ENCODE measurements at places on chromosomes 2 and 18.

- no peak for DNase-seq
Measured at GRCh38 chr2:24509840-24510239, 18.8 kb downstream of the NCOA1 start.

DNA sequence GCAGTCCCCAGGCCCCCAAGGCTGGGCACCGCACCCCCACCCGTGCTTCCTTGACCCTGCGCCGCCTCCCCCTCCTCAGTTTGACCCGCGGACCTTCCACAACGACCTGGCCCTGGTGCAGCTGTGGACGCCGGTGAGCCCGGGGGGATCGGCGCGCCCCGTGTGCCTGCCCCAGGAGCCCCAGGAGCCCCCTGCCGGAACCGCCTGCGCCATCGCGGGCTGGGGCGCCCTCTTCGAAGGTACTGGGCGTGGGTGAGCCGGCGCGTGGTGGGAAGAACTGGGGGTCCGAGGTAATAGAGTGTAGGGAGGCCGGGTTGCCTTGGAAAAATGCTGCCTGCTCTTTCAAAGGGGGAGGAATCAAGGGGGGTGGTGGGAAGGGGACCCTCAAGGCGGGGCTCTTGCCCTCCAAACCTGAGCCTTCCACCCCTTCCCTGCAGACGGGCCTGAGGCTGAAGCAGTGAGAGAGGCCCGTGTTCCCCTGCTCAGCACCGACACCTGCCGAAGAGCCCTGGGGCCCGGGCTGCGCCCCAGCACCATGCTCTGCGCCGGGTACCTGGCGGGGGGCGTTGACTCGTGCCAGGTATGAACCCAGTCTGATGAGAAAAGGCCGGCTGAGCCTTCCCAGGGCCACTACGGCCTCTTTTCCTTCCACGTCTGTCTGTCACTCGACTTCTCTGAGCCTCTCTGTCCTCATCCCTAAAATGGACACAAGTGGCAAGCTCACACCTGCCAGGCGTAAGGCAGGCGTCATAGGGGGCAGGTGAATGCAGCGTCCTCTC lies 2.6 kb downstream of the PRSS56 start:
- DNase-seq, result no peak

DNA sequence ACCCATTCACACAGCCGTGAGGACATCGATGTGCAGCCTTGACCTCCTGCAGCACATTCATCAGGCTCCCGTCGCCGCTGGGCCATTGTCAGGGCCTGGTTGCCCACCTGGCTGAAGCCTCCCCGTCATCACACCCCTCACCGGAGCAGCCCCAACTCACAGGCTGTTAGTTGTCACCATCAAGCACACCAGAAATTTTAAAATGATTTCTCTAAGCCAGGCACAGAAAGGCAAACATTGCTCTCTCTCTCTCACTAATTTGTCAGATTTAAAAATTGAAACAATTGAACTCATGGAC lies 167.1 kb downstream of the RTP5 start:
- no peak for DNase-seq

GRCh38 chr2:176187899-176188773 lies at the start of gene HOXD1:
TSS of gene HOXD1 (plus strand) at chr2:176188668. CDS start at chr2:176188802, 134 bp downstream.
- no peak for DNase-seq

GRCh38 chr2:196182439-196183171 lies 11.2 kb upstream of the STK17B start:
- DNase-seq, result no peak

GRCh38 chr2:33321236-33321771 lies 155.1 kb upstream of the RASGRP3 start:
- no peak for DNase-seq

DNA sequence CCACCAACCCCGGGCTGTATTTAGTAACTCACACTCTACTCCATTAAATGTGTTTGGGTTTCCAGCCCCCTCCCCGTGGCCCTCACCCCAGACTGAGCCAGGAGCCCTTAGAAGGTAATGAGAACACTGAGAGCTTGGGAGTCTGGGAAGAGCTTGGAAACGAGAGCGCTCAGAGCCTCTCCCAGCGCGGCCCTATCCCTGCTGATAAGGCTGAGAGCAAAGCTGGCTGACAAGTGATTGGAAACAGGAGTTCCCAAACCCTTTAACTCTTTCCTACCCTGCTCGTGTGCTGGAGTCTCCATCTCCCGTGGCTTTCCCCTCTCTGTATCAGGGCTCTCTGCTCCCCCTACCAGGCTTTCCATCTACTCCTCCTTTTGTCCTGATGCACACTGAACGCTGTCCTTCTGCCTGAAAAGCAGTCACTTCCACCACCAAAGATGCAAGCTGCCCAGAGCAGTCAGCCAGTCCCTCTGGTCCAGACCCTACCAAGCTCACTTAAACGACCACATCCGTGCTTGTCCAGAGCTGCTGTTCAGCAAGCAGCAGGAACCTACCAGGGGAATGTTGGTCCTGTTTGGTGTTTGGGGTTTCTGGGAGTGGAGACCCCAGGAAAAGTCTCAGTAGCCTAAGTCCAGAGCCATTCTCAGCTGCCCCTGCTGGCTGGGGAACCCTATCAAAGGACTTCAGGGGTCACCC lies 100.0 kb upstream of the PKDCC start:
- DNase-seq, result no peak

- peak; percentile 35 for DNase-seq
Measured at GRCh38 chr2:69565431-69565839, 78.1 kb downstream of the AAK1 start.

GRCh38 chr2:241146286-241146685 lies 3.0 kb downstream of the PASK start:
- no peak for DNase-seq

- peak; percentile 86 for DNase-seq
Measured at GRCh38 chr2:191114403-191114886, 36.3 kb downstream of the STAT4 start.

DNA sequence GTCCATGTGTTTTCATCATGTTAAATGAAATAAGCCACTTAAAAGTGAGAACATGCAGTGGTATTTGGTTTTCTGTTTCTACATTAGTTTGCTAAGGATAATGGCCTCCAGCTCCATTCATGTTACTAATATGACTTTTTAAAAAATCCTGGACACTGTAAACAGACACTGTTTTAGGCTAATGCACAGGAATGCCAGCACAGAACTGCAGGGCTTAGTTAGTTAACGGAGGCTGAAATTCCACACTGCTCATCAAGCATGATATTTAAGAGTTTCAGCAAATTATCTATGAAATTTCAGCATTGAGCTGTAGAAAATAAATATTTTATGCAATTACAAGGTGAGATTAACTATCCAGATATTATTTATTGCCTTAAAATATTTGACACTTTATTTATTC lies 42.5 kb upstream of the PAX3 start:
- no peak for DNase-seq

- peak; percentile 16 for DNase-seq
Measured at GRCh38 chr2:68282811-68283418, 30.6 kb upstream of the PPP3R1 start.

GRCh38 chr2:157395811-157396210 lies 48.1 kb downstream of the CYTIP start:
- DNase-seq, result no peak

GRCh38 chr2:27291865-27292264 lies 9.6 kb downstream of the TRIM54 start:
- no peak for DNase-seq

DNA sequence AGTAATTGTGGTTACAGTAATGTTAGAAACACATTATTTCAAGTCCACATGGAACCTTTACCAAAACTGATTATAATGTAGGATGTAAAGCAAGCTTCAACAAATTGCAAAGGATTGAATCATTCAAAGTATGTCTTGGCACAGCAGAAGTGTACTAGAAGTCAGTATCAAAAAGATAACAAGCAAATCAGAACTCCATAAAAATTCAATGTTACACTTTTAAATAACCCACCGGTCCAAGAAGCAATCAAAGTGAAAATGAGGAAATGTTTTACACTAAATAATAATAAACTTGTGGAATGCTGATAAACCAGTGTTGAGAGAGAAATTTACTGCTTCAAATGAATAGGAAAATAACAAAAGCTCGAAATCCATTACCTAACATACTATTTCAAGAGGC lies 47.7 kb downstream of the TTC21B start:
- no peak for DNase-seq

DNA sequence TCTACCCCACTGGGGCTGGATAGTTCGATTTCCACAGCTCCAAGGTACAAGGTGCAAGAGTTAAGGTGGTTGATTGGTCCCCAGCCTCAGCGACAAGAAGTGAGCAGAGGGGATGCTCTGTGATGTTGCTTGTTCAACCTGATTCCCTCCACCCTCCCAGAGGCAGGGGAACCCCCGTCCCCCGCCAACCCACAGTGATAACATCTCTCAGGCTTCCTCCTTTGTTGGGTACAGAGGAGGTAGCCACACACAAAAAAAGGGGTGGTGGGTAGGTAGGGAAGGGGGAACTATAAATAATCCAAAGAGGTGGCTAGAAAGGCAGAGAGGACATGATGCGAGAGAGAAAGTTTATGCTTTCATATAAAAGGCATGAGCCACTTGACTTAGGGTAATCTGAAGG lies 192.9 kb upstream of the POU3F3 start:
- no peak for DNase-seq

GRCh38 chr2:152555048-152555447 lies 162.2 kb downstream of the PRPF40A start:
- no peak for DNase-seq

DNA sequence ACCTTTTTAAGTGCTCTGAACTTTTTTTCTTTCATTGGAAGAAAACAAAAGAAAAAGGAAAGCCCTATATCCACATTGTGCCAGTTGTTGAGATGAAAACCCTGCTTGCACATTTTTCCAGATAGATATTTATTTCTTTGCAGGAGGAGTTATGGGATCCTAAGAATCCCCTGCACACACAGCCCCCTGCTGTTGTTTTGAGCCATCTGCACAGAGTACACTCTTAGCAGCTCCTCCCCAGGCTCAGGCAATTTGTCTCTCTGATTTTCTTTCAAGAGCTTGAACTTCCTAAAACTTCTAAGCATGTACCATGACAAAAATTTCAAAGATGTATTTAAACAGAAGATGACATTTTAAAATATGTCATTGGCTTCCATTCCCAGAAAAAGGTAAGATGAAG lies 436.9 kb downstream of the METTL4 start:
- no peak for DNase-seq

GRCh38 chr2:71226096-71226964 lies 573 bp downstream of the PAIP2B start:
- no peak for DNase-seq

GRCh38 chr2:105194022-105194675 lies 47.4 kb upstream of the GPR45 start:
- no peak for DNase-seq

- no peak for DNase-seq
Measured at GRCh38 chr2:19874726-19875125, 27.1 kb downstream of the TTC32 start.

- DNase-seq, result no peak
Measured at GRCh38 chr2:148560496-148560895, 84.1 kb upstream of the EPC2 start.

DNA sequence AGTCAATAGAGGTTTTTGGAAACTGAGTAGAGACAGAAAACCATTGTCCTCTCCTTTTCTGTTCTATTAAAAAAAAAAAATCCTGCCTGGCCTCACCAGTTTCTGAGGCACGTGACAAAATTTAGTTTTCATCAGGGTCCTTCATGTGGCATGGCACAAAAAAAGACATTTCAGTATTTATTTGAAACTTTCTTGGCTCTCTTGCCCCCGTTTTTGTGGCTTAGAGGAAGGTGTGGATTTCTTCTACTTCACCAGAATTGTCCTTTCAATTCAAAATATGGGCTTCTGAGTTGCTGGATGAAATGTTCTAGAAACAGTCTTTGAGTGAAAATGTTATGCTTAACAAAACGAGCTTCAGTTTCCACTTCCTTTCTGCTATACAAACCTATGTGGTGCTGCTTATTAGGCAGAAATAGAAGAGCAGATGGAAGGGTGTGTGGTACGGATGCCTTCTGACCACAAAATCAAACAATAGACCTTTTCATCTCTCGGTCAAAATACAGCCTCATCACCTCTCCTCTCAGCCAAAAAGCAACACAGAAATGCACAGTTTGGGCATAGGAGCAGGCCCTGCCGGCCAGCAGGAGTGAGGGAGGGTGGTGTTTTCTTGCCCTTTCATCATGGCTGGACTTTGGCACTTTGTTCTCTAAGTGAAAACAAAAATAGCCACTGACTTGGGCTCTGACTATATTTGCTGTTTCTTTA lies 89.2 kb downstream of the SH3RF3 start:
- DNase-seq, result no peak

GRCh38 chr2:117960231-117960630 lies 53.6 kb downstream of the CCDC93 start:
- DNase-seq, result no peak

DNA sequence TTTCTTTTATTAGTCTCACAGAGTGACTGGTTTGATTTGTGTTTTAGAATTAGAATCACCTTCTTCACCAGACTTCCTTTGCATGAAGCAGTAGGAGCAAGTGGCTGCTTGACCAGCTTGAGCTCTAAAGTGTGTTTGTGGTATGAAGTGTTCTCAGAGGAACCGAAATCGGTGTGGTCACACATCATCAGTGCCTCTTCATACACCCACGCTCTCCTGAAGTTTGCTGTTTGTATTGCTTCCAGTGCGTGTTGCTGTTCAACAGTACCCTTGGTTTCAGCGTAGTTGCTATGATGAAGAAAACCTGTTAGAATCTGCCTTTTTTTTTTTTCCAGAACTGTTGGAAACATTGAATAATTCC lies 77.9 kb downstream of the LIMS1 start:
- peak; percentile 80 for DNase-seq

DNA sequence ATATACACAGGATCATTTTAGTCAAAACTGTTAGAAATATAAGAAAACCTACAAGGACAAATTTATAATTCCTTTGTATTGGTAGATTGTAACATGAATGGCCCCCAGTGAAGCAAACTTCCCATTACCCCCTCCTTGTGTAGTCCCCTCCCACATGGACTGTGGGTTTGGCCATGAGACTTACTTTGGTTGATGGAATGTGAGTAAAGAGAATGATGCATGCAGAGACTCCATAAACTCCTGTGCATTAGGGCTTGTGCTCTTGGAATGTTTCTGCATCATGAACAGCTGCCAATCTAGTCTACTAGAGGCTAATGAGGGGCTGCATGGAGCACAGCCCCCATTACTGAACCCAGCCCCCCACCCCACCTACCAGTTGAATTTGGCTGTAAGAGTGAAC lies 8.3 kb upstream of the TGFA start:
- DNase-seq, result no peak

DNA sequence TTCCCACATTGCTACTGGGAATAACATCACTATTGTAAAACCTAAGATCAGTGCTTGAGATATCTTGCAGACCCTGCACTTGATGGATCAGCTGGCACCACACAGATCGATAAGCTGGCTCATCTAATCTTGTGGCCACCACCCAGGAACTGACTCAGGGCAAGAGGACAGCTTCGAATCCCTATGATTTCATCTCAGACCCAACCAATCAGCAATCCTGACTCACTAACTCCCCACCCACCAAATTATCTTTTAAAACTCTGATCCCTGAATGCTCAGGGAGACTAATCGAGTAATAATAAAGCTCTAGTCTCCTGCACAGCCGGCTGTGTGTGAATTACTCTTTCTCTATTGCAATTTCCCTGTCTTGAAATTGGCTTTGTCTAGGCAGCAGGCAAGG lies 11.3 kb upstream of the TEX44 start:
- no peak for DNase-seq

- no peak for DNase-seq
Measured at GRCh38 chr2:145288650-145289496, 769.0 kb upstream of the ZEB2 start.
